Keratinocyte (primary cell): ENCODE measurements at places on chromosomes 2 and 18. TPM values are rescaled to one million over a fixed set of nuclear protein-coding genes. Genes with fewer than 3 reads are reported as not detected.

The TNFRSF11A gene
- 0.40 to 0.52 TPM (median 0.51 TPM) in 3 replicates for polyA plus RNA-seq

The IL36A gene
- not detected in 3 replicates for polyA plus RNA-seq

The CNDP1 gene
- not detected in 3 replicates for polyA plus RNA-seq

The IL36RN gene
- polyA plus RNA-seq, result 1.7 to 7.9 TPM (median 3.9 TPM) in 3 replicates

The NMS gene
- not detected in 3 replicates for polyA plus RNA-seq

The CDH7 gene
- not detected in 3 replicates for polyA plus RNA-seq

DNA sequence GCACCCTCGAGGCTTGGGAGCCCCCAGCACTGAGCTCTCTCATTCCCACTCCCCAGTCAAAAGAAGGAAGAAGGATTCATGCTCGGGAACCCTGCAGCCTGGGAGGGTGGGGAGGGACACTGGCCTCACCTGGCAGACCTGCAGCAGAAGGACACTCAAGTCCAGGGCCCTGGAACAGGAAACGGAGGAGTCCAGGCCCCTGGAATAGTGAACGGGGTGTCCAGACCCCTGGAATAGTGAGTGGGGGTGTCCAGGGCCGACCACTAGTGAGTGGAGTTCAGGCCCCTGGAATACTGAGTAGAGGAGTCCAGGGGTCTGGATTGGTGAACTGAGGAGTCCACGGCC is 292.5 kb downstream of the NDUFA10 start:
- H3K4me3 ChIP-seq, result no peak overlapping the region
- H3K36me3 ChIP-seq, result no peaks in the 10 kb centered on the region
- no peak for DNase-seq
- H3K4me1 ChIP-seq, result no peaks in the 10 kb centered on the region
- no peak overlapping the region for H3K27ac ChIP-seq

- H3K4me1 ChIP-seq, result peaks cover 35% of the 10 kb centered on the region
- no peaks in the 10 kb centered on the region for H3K27me3 ChIP-seq
- H3K36me3 ChIP-seq, result peaks cover 5% of the 10 kb centered on the region
- peak; percentile 89 for DNase-seq
- peak overlapping the region; percentile 92 for H3K27ac ChIP-seq
- H3K4me3 ChIP-seq, result peak overlapping the region; percentile 70
Observed at GRCh38 chr2:47043142-47043890, 111.8 kb downstream of the STPG4 start.

DNA sequence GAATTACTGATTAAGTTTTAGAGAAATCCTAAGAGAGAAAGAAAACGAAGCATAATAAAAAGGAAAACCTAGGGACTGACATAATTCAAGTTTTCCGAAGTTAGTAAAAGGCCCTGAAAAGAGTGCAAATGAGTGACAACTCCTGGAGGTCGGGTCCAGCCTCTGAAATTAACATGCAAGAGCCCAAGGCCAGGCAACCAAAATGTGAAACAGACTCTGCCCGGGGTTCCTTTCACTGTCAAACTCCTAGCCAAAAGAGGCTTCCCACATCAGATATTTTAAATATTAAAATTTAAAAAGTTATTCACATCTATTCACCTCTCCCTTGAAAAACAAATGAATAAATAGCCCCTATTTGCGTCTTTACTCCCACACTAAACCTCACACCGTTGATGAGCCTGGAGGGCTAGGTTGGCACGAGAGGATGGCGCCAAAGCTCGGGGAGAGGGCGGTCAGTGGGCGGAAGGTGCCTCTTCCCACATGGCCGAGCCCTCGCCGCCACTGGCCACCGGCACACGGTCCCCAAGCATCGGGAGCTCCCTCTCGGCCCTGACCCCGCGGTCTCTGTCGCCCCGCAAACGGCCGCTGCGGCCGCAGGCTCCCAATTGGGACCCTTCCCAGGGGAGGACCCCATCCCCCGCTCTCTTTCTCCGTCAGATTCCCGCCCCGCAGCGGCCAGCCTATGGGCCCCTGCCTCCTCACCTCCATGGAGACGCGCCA is 630 bp downstream of the PPM1G start:
- H3K36me3 ChIP-seq, result no peaks in the 10 kb centered on the region
- H3K27ac ChIP-seq, result peak overlapping the region; percentile 81
- H3K27me3 ChIP-seq, result no peaks in the 10 kb centered on the region

DNA sequence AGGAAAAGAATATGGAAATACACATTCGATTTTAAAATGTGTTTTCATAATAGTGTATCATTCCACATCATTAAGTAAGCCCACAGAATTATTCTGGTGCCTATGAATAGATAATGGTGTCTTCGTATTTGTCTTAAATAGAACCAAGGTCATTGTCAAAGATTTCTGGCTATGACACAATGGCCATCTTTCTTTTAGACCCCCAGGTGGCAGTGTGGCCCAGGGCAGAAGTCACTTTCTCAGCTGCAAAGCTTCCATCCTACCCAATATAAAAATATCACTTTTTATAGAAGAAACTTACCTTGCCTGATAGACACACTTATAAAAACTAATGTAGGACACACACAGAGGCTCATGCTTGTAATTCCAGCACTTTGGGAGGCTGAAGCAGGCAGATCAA is 57.5 kb downstream of the ZRANB3 start:
- no peak for DNase-seq
- H3K36me3 ChIP-seq, result no peaks in the 10 kb centered on the region
- no peak overlapping the region for H3K4me3 ChIP-seq
- H3K27me3 ChIP-seq, result no peaks in the 10 kb centered on the region
- no peak overlapping the region for H3K27ac ChIP-seq

DNA sequence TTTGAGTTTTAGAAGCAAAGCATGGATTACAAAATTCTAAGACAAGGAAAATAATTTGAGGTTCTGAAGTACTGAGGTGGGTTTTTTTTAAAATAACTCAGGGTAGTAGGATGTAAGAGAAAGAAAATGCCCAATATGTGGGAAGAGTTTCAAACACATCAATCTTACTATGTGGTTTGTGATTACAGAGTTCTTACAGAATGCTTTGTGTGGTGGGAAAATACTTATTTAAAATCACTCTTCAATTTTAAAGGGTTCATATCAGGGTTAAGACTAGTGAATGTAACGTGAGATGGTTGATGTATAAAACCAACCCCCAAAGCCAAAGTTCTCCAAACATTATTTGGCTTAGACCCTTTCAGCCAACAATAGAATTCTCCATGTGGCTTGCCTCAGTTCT is 173.5 kb downstream of the UBE2E3 start:
- no peaks in the 10 kb centered on the region for H3K27me3 ChIP-seq
- no peak for DNase-seq
- no peaks in the 10 kb centered on the region for H3K4me1 ChIP-seq

DNA sequence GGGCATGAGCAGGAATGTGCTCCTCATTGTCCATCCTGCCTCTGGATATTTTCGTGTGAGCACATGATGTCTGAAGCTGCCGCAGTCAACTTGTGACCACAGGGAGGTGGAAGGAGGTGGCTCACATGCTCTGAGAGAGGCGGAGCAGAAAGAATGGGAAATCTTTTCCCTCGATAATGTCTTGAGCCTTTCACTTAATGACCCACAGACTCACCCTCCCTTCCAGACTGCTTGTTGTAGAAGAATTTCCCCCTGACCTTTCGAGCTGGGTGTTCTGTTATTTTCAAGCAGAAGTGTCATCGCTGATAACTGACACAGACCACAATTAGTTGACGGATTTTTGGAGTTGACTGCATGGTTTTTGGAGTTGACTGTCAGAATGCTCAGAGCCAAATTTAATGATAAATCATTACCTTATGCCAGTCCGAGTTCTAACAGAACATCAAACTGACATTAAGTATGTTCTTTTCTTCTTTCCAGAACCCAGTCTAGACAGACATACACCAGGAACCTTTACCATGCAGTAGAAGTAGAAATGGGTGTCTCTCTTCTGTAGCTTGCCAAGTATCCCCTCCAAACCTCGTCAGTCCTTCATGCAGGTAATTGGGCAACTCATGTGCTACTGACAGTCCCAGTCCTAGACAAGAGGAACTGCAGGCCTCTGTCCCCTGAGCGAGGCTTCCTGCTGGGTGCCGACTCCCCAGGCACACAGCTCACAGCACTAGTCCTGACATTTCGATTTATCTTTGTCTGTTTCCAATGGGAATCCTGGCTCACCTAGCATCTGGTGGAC is 29.4 kb upstream of the RTTN start:
- H3K4me3 ChIP-seq, result no peak overlapping the region
- H3K27ac ChIP-seq, result no peak overlapping the region
- H3K4me1 ChIP-seq, result no peaks in the 10 kb centered on the region
- DNase-seq, result no peak

GRCh38 chr2:198916548-198917080 is 541.1 kb downstream of the SATB2 start:
- no peak overlapping the region for H3K27ac ChIP-seq
- no peak for DNase-seq
- no peaks in the 10 kb centered on the region for H3K27me3 ChIP-seq
- no peak overlapping the region for H3K4me3 ChIP-seq
- no peaks in the 10 kb centered on the region for H3K36me3 ChIP-seq
- H3K4me1 ChIP-seq, result peaks cover 5% of the 10 kb centered on the region

DNA sequence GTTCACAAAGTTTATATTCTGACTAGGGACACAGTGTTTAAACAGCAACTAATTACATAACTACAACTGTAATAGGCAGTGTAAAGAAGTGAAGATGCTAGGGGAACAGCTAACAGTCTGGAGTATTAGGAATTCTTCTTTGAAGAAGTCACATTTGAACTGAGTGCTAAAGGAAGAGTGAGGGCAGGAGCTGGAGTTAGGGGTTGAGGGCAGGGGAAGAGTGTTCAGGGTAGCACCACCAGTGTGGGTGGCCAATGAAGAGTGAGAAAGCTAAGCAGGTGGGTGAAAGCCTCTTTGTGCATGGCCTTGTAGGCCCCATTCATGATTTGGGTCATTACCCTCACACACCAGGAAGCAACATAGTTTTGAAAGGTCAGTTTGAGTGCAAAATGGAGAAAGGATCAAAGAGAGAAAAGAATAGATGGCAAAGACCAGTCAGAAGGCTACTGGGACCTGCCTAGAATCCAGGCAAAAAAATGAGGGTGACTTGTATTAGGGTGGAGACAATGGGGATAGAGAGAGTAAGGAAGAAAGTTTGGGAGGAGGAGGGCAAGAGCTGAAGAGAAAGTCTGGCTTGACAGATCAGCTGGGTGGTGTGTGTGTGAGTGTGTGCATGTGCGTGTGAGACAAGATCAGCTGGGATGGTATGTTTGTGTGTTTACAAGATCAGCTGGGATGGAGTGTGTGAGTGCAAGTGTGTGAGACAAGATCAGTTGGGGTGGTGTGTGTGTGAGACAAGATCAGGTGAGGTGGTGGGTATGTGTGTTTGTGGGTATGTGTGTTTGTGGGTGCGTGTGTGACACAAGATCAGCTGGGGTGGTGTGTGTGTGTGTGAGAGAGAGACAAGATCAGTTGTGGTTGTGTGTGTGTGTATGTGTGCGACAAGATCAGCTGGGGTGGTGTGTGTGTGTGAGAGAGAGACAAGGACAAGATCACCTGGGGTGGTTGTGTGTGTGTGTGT is 43.6 kb upstream of the AGPS start:
- no peak overlapping the region for H3K27ac ChIP-seq
- no peak overlapping the region for H3K4me3 ChIP-seq
- H3K36me3 ChIP-seq, result no peaks in the 10 kb centered on the region
- no peaks in the 10 kb centered on the region for H3K27me3 ChIP-seq
- DNase-seq, result no peak
- peaks cover 11% of the 10 kb centered on the region for H3K4me1 ChIP-seq

DNA sequence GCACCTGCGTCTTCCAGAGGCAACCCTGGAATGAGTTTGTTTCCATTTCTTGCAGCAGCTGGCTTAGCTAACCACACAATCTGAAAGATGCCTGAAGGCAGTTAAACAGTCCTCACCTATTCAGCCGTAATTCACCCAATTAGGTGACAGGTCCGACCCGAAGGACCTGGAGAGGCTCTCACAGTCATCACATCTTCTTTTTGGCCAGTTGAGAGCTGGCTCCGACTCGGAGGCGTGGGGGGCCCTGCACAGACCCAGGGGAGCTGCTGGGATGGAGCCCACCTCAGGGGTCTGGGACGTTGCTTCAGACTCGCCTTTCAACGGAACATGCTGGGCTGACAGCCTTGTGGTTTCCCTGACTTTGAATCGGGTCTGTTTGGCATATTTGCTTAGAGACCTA is 187.3 kb downstream of the RTP5 start:
- no peaks in the 10 kb centered on the region for H3K4me1 ChIP-seq
- no peak overlapping the region for H3K4me3 ChIP-seq
- H3K36me3 ChIP-seq, result no peaks in the 10 kb centered on the region
- peaks cover 28% of the 10 kb centered on the region for H3K27me3 ChIP-seq

GRCh38 chr2:55364189-55365055 is 55.2 kb downstream of the CCDC88A start:
- H3K27ac ChIP-seq, result no peak overlapping the region
- no peaks in the 10 kb centered on the region for H3K36me3 ChIP-seq
- no peak overlapping the region for H3K4me3 ChIP-seq
- DNase-seq, result peak; percentile 49
- H3K4me1 ChIP-seq, result peaks cover 9% of the 10 kb centered on the region

DNA sequence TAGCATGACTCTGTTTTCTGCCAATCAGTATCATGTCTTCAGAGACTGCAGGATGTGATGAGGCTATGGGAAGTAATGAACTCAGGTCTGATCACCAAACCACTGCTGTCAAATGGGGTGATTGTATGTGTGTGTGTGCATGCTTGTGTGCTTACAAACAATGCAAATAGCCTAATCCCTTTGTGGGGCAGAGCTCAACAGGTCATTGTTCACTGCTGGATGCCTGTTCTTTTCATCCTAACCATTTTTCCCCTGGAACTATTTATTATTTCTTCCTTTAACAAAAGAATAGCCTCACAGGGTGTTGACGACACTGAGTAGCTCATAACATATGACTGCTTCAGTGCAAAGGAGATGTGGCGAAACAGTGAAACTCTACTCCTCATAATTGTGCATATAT is 55.9 kb downstream of the NXPH2 start:
- no peak overlapping the region for H3K4me3 ChIP-seq
- H3K4me1 ChIP-seq, result no peaks in the 10 kb centered on the region
- no peak overlapping the region for H3K27ac ChIP-seq
- no peaks in the 10 kb centered on the region for H3K36me3 ChIP-seq

- H3K27ac ChIP-seq, result no peak overlapping the region
- H3K4me3 ChIP-seq, result no peak overlapping the region
- no peaks in the 10 kb centered on the region for H3K36me3 ChIP-seq
- no peaks in the 10 kb centered on the region for H3K27me3 ChIP-seq
Observed at GRCh38 chr2:56109994-56110393, 73.8 kb upstream of the CCDC85A start.
